ENCODE measurements at places on chromosomes 3 and 15.
A peak's percentile ranks its signal among the peaks of the same experiment; 100 is the strongest.

- no peak for DNase-seq
Observed at GRCh38 chr15:42158941-42159340, 2.5 kb upstream of the PLA2G4F start.

GRCh38 chr3:114858329-114858728, 288.8 kb downstream of the ZBTB20 start:
- no peak for DNase-seq

GRCh38 chr3:50616003-50616769, 765 bp upstream of the MAPKAPK3 start:
- DNase-seq, result peak; percentile 78

- DNase-seq, result no peak
Observed at GRCh38 chr3:128504963-128505730, 12.1 kb upstream of the GATA2 start.

DNA sequence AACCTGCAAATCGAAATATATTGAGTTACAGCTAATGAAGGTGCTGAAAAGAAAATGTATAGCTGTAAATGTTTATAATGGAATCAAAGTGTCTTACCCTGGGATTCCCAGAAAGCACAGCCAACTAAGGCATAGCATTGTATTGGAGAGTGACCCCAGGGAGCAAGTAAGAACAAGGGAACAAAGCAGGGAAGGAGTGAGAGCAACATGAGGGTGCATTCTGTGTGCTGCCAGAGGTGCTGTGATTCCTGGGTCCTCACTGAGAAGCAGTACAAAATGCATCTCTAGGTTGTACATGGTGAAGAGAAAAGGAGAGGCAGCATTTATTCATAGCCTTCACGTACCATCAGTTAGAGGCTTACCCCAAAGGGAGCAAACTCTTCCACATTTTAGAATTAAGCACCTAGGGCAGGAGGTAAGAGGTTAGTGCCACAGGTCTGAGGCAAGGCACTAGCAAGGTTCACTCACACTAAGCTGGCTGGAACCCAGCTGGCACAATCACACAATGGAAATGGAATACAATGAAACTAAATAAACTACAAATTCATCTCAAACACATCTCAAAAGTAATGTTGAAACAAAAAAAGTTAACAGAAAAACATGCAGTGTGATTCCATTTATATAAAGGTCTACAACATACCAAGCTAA, 151.5 kb upstream of the C2CD4B start:
- no peak for DNase-seq

- DNase-seq, result peak; percentile 35
Observed at GRCh38 chr3:187230011-187230410, 32.7 kb downstream of the RTP1 start.

GRCh38 chr3:54965746-54966145, 37.9 kb upstream of the LRTM1 start:
- DNase-seq, result peak; percentile 86

- peak; percentile 98 for DNase-seq
Observed at GRCh38 chr3:188578576-188579363, 424.8 kb downstream of the LPP start.

- DNase-seq, result no peak
Observed at GRCh38 chr3:159074756-159075701, 273.2 kb downstream of the MFSD1 start.

DNA sequence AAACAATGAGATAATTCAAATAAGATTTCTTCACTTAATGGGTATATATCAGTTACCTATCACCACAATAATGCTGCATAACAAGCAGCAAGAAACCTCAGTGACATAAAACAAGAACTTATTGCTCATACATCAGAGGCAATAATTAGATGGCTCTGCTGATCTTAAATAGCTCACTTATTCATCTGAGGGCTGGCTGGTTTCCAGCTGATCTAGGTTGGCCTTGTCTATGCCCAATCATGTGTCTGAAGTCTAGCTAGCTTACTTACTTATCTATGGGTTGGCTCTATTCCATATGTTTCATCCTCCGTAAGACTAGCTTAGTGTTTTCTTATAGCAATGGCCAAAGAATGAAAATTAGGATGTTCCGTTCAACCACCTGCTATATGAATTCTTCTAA, 109.4 kb upstream of the AGTR1 start:
- DNase-seq, result no peak

DNA sequence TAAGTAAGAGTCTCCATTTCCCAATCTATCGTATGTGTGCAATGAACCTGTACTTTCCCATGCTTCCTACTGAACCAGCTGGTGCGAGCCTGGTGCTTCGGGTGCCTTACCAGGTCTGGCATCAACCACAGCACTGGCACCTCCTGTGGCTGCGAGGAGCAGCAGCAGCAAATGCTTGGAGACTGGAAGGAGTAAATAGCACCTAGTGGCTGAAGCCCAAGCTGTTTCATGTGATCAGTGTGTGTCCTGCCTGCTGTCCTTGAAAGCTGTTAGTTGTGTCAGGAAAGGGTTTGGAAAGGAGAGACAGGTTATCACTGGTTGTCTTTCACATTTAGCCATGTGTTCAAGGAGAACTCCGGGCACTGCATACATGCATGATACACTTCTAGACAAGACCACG, 31.8 kb downstream of the PCOLCE2 start:
- no peak for DNase-seq

GRCh38 chr15:66154581-66154980, 99.0 kb downstream of the MEGF11 start:
- no peak for DNase-seq

- DNase-seq, result peak; percentile 40
Observed at GRCh38 chr3:45021524-45022297, 4.4 kb upstream of the CLEC3B start.

DNA sequence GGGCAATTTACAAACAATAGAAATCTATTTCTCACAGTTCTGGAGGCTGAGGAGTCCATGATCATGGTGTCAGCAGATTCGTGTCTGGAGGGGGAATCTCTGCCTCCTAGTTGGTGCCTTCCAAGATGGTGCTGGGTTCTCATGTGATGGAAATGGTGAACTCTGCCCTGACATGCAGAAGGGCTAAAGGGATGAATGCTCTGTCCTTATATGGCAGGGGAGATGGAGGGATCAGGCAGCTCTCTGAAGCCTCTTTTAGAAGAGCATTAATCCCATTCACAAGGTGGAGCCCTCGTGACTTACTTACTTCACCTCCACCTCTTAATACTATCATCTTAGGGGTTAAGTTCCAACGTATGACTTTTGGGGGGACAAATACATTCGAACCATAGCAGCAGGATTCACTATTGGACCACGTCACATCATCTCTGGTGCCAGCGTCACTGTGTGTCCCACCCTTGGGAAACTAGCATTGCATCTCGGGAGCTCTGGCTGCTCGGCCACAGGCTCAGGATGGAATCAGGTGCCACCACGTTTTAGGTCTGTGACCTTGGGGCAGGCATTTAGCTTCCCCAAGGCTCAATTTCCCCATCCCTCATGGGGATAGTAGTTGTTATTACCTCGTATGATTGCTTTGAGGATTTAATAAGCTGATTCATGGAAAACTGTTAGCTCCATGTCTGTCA, 53.0 kb downstream of the SV2B start:
- DNase-seq, result no peak

DNA sequence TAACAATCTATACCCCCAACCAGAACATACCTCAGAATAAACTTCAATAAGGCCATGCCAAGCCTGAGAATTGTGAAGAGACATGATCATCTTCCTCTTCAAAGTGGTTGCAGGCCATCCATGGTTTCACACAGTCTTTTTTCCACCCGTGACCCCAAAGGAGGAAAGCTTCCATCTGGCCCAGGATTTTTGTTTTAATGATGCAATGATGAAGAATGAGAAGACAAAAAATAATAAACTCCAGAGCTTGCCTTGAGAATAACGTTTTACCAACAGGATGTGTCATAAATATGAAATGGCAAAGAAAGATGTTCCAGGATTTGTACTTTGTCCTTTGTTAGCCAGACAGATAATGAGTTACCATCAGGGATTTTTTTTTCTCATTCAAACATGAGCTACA, 201.9 kb downstream of the WNT5A start:
- peak; percentile 55 for DNase-seq

- DNase-seq, result no peak
Observed at GRCh38 chr3:98151241-98151640, 4.0 kb downstream of the OR5H14 start.

DNA sequence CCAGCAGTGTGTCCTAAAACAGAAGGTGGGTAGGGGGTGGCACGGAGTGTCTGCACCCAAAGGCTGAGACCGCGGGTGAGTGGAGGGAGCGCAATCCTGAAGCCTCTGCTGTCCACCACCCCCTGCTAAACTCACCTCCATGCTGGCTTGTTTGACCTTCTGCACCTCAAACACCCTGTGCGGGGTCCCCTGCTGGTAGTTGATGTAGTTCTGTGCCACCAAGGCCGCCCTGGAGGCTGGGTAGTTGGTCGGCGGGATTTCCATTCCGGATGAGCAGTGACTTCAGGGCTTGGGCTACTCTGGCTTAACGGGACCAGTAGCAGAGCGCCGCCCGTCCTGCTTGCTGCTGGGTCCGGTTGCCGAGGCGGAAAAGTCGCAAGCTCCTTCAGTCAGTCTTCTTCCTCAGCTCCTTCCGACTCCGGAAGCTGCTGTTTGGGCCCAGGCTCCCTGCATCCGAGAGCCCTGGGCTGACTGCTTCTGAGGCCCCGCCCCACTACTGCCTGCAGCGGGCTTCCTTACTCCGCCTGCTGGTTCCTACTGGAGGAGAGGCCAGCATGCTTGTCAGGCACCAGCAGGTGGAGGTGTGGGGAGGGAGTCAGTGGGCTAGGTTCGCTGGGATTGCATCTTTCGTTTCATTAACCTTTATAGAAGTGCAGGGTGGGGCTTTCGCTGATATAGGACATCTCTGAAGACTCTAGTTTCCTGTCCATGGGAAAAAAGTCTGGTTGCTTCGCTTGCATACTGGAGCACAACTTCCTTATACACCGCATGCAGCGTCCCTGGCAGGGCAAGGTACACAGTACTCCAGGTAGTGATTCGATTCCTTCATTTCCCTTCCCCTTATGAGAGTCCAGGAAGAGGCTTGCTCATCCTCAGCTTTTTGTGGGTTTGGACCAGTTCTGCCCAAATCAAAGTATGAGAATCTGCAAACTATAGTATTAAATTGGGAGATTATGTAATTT, at the start of gene LXN:
Gene LXN (minus strand): TSS at position 434 of the 962 bp plus-strand sequence. CDS start 170 bp downstream, at position 264.
- peak; percentile 82 for DNase-seq

- no peak for DNase-seq
Observed at GRCh38 chr15:52804526-52805081, 14.5 kb upstream of the ONECUT1 start.

- DNase-seq, result no peak
Observed at GRCh38 chr3:64380546-64380945, 155.3 kb upstream of the PRICKLE2 start.

DNA sequence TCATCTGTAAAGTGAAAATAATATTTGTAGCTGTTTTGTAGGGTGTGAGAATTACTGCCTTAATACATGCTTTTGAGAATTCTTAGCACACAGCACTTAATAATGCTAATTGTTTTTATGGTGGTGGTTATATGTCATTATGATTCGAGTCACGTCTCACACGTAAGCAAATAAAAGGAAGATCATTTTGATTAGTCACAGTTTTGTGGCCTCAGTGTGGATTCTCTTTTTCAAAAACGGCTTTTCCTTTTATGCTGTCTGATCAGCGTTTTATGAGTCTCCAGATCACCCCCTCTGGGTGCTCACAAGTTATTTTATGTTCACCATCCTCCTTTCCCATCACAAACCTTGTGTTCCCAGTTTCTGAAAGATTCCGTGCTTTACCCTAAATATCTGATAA, 255.6 kb upstream of the CNTN4 start:
- no peak for DNase-seq

DNA sequence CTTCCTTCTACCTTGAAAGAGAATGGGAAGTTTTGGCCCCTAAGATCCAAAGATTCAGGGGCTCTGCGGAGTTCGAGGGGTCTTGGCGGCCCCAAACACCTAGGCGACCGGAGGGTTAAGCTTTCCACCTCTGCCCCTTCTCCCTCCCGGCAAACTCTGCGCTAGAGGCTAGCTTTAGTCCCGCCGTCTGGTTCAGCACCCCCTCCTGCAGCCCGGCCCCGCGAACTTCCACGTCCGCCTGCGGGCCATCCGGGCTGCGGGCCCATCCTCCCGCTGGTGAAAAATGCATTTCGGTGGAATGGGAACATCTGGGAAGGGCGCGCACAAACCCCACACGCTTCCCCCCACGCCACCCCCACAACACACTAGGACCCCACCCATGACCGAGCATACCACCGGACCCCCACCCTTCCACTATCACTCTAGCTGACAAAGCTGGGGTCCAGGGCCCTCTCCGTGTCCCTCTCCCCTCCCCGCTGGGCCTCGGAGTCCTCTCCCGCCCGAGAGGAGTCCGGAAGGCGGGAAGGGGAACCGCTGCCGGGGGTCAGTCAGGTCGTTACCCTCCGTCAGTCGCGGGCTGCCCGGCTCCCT, 1.0 kb downstream of the SHOX2 start:
- peak; percentile 47 for DNase-seq

GRCh38 chr3:9779075-9779593, 9.4 kb upstream of the CAMK1 start:
- no peak for DNase-seq

DNA sequence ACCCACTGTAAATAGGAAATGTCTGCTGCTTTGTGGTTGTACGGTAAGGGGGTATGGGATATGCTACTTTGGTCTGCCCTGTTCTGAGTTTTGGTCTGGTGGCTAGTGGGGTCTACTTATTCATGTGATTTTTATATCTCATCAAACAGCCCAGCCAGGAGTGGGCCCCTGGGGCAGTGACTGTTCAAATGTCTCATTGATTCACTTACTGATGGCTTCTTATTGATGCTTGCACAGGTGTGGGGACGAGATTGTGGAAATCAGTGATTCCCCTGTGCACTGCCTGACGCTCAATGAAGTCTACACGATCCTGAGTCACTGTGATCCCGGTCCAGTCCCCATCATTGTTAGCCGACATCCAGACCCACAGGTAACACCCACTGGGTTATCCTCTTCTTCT, 38.5 kb downstream of the STARD5 start:
- no peak for DNase-seq

DNA sequence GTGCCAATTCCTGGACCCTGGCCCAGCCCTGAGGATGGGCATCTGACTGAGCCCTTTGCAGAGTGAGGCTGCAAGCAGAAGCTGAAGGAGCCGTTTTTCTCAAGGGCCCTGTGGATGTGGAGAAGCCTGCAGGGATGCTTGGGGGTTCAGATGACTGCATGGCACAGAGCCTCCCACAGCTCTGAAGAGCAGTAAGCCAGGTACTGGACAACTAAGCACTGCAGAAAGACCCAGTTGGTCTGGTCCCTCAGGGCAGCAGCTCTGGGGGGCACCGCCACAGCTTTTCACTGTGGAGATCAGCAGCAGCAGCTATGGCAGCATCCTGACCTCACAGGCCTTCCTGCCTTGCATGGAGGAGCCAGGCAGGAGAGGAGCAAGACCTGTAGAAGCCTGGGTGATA, 67.6 kb downstream of the CRYGS start:
- DNase-seq, result no peak

DNA sequence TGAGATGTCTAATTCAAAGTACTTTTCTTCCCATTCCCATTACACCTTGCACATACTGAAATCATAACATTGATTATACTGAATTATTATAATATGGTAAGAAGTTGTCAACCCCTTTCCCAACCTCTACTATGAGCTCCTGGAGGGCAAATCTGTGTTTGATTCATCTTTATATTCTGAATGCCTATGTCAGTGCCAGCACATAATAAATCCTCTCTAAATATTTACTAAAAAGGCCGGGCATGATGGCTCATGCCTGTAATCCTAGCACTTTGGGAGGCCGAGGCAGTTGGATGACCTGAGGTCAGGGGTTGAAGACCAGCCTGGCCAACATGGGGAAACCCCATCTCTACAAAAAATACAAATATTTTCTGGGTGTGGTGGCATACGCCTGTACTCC, 392.5 kb upstream of the CADM2 start:
- no peak for DNase-seq

Measured in fibroblast of mammary gland (primary cell).